ENCODE measurements at places on chromosomes 4 and X.
A peak's percentile ranks its signal among the peaks of the same experiment; 100 is the strongest.

DNA sequence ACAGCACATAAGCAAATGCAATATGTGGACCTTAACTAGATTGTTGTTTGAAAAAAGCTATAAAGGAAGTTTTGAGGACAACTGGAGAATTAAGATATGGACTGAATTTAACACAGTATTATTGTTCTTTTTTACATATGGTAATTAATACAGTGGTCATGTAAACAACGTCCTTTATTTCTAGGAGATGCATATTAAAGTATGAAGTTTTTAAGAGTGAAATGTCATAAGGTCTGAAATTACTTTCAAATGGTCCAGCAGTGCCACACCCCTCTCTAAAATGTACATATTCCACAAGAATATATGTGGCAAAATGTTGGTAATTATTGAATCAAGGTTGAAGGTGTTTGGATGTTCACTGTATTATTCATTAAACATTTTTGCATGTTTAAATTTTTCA is 40.9 kb downstream of the WDFY3 start:
- no peak for DNase-seq

GRCh38 chr4:101973361-101973760 is 182.8 kb downstream of the BANK1 start:
- no peak for DNase-seq

DNA sequence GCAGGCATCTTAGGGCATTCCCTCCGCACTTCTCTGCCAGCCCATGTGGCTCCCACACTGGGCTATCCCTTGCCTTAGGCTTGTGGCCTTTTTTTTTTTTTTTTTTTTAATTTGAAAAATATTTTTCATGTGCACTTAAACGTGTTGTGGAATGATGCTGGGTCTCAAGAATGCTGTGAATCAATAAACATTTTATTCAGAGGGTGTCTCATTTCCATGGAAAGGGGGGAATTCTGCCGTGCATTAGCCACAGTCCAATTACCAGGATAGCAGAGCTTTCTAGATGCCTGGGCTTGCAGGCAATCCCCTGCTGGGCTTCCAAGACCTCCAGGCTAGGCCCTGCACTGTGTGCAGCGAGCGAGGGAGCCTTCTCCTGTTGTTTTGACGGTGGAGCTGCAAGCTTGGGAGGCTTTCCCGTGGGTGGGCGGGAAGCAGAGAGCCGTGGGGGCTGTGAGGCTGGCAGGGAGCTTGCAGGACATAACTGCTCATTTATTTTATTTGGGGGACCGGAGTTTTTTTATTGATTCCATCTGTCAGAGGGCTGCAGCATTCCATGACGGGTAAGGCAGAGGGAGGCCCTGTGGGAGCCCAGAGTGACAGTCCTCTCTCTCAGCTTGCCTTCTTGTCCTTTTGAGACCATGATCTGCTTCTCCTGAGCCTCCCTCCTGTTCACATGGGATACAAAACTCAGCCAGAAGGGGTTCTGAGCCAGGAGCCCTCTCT is 2.6 kb upstream of the CPZ start:
- no peak for DNase-seq

- DNase-seq = no peak
Measured at GRCh38 chrX:49177338-49177833, 5.7 kb downstream of the PLP2 start.

GRCh38 chrX:18065956-18066355 is 154.7 kb downstream of the BEND2 start:
- no peak for DNase-seq

- no peak for DNase-seq
Measured at GRCh38 chr4:52726826-52727580, 24.2 kb downstream of the ERVMER34-1 start.

DNA sequence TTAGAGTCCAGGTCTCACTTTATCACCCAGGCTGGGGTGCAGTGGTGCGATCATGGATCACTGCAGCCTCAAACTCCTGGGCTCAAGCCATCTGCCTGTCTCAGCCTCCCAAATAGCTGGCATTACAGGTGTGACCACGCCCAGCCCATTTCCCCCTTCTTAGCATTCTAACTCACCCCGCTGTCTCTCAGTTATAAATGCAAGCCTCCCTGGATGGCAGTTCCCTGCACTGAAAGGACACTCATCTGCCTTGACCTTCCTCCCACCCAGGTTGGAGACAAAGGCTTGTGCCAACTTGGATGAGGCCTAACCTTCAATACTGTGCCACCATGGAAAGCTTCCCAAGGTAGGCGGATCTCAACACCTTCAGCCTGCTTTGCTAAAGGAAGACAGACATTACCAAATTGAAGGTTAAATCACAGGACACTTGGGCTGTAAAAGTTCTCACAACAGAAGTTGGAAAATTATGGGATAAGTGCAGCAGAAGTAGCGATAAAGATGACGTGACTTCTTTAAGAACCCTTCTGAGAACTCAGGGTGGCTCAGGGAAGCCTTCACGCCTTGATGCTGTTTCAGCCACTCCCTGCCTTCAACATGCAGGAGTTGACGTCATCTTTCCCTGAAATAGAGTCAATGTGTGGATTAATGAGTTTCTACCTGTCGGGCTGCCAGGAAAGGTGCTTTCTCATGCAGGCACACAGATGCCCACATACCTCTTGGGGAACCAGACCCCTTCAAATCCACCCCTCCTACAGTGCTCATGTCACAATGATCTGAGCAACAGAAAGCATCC is 10.6 kb upstream of the GPM6B start:
- no peak for DNase-seq

DNA sequence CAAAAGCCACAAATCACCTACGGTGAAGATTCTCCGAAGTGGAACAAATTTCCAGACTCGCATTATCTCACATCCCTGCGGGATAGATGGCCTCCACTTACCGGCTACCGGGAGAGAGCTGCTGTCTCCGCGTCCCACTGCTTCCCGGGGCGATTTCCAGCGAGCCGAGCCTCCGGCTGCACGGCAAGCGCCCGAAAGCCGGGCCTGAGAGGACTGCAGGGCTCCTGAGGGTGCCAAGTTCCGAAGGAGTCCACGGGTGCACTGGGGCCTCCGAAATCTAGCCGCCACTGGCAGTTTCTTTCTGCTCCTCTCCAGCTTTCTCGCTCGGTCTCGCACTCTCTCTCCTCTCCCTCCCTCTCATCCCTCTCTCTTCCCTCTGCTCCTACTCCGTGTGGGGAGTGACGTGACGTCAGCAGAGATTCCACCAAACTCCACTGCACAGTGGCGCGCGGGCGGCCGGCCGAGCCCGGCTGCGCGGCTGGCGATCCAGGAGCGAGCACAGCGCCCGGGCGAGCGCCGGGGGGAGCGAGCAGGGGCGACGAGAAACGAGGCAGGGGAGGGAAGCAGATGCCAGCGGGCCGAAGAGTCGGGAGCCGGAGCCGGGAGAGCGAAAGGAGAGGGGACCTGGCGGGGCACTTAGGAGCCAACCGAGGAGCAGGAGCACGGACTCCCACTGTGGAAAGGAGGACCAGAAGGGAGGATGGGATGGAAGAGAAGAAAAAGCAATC is 14.0 kb upstream of the PITX2 start:
- peak; percentile 79 for DNase-seq

DNA sequence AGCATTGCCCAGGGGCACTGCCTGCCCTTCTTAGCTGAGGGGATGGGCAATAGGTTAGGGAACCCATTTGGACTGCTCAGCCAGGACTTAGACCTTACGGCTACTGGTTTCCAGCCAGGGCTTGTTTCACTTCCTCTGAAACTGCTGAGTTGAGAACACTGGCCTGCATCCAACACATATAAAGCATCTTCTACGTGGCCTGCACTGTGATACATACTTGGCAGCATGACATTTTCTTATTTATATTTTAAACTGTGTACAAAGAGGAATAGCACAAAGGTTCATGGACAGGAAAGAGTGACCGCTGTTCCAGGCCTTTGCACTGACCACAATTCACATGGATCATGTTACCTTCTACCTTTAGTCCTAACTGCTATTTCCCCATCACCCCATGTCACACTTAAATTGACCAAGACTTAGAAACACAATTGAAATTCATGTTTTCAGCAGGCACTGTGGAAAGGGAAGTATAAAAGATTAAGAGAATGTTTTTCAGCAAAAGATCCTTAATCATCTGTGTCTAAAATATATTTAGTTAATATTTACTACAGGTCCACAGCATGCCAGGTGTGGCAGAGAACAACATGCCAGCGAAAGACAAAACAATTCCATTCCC is 43.7 kb downstream of the NLGN4X start:
- DNase-seq = no peak

GRCh38 chrX:79138658-79139241 is 5.7 kb upstream of the GPR174 start:
- DNase-seq = no peak

GRCh38 chr4:171602638-171603355 is 210.4 kb upstream of the GALNTL6 start:
- DNase-seq = no peak

DNA sequence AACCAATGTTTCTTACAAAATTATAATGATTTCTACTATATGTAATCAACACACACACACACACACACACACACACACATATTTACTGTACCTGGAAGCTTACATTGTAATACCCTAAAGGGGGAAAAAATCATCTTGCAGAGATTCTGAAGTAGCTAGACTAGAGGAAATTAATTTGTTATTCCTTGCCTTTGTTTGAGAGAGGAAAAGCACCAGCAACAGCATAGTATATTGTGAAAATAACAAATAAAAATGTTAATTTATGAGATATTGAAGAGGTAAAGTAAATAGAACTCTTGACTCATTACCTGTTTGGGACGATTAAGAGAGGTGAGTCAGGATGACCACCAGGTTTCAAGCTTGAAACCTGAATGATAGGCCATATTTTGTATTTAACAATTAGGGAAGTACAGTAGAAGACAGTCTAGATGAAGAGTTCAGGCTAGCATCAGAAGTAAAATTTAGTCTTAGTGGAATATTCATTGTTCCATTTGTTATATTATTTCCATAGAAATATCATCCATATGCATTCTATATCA is 873.4 kb upstream of the PCDH10 start:
- DNase-seq = no peak

- no peak for DNase-seq
Measured at GRCh38 chrX:132480581-132481203, 8.1 kb downstream of the MBNL3 start.

GRCh38 chrX:137032341-137032694 is 1.5 kb downstream of the GPR101 start:
- DNase-seq = no peak

DNA sequence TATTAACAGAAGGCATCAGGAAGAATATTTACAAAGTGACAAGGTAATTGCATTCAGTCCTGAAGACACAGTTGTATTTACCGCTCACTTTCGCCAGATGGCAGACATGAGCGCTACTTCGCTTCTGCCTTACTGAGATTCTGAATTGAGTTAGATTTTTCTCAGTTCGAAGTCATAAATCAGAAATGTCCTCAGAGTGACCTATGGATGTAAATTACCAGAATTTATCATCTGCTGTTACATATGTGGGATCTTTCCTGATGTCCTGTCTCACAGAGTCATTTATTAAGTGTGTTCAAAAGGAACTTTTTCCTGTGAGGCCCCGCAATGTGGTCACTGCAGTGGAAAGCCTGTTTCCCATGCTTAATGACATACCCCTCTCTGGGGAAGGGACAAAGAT is 97.3 kb upstream of the DCLK2 start:
- DNase-seq = no peak

GRCh38 chr4:119038116-119038841 is 97.4 kb upstream of the MYOZ2 start:
- DNase-seq = no peak

GRCh38 chr4:106909486-106910188 is 126.5 kb downstream of the DKK2 start:
- no peak for DNase-seq

DNA sequence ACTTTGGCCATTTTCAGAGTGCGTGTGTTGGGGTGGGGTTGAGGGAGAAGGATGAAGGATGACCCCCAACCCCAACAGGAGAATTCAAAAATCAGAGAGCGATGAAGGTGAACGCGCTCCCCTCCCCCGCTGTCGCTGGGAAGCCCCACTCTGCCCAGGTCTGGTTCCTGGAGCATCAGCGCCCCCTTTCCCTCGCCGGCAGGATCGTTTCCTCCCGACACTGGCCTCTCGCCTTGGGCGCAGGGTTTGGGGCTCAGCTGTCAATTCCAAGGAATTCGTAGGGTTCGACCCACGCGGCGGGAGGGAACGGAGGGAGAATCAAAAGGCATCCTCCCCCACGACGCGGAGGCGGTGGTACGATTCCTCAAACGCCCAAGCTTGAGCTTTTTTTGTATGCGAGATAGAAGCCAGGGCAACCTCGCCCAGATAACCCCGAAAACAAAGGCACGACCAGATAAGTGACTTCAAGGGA is 1.0 kb upstream of the PDGFRA start:
- DNase-seq = peak; percentile 83

GRCh38 chr4:102008711-102009110 is 218.2 kb downstream of the BANK1 start:
- no peak for DNase-seq

GRCh38 chrX:37644381-37645305 is 40.9 kb upstream of the XK start:
- DNase-seq = no peak

DNA sequence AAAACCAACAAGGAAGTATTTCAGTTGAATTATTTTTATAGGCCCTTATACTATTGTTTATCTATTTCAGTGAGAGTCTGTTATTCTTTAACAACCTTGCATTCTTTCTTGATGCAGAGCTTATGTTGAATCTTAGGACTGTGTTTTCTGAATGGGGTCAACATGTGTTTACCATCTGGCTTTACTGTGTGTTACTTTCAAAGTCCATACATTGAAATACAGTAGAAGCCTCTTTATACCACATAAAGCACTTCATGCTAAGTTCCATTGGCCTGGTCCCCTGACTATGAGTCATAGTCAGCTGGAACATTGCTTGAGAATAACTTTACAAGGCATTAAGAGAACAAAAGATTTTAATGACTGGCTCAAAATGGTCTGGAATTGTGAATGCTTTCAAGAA is 152.6 kb downstream of the GASK1B start:
- DNase-seq = no peak

DNA sequence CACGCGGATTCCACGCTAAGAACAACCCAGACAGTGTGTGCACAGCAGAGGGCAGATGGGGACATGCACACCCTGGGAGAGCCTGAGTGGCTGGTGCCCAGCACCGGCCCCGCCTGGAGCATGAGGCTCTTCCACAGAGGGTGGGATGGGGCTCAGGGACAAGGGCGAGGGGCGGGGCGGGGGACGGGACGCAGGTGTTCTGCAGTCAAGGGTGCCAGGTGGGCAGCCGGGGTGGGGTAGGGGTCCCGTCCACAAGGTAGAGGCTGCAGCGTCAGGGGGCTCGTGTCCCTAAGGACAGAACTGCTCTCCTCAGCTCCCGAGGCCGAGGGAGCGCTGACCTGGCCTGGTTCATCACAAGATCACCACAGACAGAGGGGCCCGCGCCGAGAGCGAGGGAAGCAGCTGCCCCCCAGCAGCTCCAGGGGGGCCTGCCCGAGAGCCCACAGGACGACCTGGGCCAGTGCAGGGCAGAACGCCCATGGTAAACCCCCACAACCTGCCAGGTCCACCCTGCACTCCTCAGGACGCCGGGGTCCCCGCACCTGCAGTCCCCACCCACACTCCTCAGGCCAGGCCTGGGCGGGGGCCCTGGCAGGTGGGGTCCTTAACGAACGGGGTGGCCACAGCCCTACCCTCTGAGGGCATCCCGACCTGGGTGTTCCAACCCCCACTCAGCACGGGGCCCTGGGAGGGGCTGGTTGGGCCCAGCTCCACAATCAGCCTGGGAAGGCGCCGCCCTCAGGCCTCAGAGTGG is 26.7 kb downstream of the CTBP1 start:
- no peak for DNase-seq

- DNase-seq = no peak
Measured at GRCh38 chrX:17613979-17614588, 123.2 kb upstream of the SCML1 start.

GRCh38 chr4:44760142-44760898 is 34.0 kb upstream of the GNPDA2 start:
- no peak for DNase-seq

- DNase-seq = no peak
Measured at GRCh38 chr4:140246216-140246615, 92.2 kb upstream of the MAML3 start.
